ENCODE measurements at places on chromosomes 2 and 18.

GRCh38 chr2:158894078-158894477, 74.4 kb upstream of the TANC1 start:
- DNase-seq = no peak

- no peak for DNase-seq
Measured at GRCh38 chr2:18988631-18989232, 369.7 kb downstream of the OSR1 start.

GRCh38 chr2:154247503-154247902, 375.8 kb downstream of the GALNT13 start:
- no peak for DNase-seq

- no peak for DNase-seq
Measured at GRCh38 chr2:86542814-86543213, 20.4 kb downstream of the CHMP3 start.

GRCh38 chr2:150705767-150706166, 218.3 kb upstream of the RND3 start:
- DNase-seq = no peak

DNA sequence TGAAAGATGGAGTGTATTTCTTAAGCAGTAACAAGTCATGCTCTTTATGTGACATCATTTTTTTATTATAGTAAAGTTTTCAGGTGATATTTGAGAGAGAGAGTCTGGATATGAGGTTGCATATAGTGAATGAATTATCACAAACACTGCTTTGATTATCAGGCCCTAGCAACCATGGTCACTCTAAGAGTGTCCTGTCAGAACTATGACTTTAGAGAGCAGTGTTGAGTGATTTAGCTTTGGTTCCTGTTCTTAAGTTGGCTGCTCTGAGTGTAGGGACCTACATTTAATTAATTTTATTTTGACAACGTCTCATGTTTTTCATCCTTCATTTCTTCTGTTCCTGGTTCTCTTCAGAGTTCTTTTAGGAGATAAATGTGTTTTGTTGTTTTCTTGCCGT, 275.5 kb downstream of the KCNJ3 start:
- no peak for DNase-seq

- DNase-seq = no peak
Measured at GRCh38 chr2:13818002-13818401, 814.5 kb upstream of the LRATD1 start.

GRCh38 chr2:152400607-152401214, 65.7 kb downstream of the FMNL2 start:
- no peak for DNase-seq

DNA sequence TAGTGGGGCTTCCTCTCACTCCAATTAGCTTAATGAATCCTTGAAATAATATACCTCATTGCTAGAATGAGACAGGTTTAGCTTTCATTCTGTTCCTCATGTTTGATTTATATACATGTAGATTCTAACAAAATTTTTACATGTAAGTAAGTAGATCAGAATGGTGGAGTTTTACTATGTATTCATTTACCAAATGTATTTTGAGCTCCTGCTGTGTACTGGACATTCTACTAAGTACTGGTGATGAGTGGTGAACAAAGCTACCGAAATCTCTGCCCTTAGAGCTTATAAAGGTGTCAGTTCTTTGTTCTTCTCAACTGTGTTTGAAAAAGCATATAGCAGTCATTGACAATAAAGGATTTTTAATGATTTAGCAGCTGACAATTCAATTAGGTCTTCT, 19.7 kb downstream of the MTA3 start:
- DNase-seq = no peak

DNA sequence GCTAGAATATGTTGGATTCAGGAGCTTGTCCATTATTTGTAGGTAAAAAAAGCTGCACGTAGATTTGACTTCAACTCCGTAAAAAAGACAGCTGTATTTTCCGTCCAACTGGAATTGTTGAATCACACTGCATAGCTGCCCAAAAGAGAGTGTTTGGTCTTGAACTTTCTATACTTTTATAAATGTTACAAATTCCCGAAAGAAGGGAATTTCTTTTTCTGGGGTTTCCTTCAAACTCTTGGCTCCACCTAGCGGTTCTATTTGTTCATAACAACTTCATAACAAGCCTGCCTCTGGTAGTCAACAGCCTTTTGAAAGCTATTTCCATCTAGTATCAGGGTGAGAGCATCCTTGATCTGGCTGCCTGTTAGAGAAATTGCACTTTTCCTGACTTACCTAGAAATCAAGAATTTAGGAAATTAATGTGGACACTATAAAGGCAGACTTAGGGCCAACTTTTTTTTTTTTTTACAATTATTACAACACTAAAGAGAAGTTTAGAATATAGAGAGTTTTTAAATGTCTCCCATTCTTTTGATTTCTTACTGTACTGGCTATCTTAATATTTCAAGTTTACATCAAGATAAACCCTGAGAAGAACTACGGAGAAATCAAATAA, 48.1 kb downstream of the TMEM185B start:
- DNase-seq = no peak

DNA sequence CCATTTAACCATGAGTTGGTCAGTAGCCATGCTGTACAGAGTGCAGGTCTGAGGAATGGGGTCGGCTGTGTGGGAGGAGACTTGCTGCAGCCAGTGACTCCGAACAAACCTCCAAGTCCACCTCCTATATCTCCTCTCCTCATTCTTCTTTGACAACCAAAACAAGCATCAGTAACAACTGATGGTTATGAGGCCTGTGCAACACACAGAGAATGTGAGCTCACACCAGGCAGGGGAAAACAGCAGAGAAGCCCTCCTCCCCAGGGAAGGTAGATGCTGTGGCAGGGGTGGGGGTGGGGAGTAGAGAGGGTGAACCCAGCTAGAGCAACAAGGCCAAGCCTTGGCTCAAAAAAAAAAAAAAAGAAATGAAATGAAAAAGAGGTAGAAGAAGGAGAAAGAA, 12.3 kb upstream of the CNGA3 start:
- no peak for DNase-seq

DNA sequence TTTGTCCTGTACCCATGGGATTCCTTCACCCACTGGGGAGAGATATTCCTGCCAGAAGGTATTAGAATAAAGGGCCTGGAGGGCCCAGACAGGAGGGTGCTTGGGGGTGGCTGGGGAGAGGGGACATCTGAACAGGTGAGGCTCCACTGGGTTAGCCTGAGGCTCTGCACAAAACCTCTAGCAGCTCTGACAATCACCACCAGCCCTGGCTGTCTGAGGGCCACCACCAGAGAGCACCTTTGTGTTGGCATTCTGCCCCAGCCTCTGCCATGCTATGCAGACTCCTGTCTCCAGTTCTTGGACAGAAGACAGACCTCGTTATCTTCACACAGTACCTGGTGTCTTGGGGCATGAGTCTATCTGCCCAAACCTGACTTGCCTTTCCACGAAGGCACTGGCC, 25.3 kb downstream of the SLC16A14 start:
- no peak for DNase-seq

DNA sequence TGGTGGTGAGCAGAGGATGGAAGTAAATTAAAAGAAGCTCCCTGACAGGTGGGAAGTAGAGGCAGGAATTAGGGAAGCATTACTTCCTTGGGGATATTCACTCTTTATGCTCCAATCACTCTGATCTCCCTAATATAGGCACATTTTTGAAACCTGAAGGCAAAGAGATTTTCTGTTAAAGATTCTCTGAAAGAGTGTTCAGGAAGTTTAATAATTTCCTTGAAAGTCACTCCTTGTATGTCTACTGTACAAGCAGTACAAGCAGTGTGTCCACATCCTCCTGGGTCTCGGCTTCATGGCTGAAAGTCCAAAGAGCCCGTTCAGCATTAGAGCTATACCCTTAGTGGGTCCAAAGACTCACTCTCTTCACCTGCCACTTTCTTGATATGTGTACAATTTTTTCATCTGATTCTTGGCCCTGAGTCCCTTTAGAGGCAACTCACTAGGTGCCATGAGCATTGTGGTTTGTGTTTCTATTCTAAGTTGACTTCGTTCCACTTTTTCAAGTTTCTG, 60.2 kb downstream of the AAK1 start:
- no peak for DNase-seq

DNA sequence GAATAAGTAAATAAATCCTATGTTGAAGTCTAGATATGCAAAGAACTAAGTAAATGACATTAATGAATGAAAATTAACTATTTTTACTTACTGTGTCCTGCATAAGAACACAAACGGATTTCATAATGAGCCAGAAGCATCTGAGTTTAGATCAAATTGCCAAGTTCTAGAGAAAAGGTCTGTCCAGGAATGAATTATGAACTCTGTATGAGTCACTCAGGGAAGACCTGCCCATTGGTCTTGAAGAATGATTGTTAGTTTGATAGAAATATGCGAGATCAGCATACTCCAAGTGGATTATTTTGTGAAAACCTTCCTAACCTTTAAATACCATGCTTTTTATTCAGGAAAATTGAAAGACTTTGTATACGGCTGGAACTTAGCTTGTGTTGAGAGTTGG, 189.5 kb downstream of the DOK6 start:
- no peak for DNase-seq

DNA sequence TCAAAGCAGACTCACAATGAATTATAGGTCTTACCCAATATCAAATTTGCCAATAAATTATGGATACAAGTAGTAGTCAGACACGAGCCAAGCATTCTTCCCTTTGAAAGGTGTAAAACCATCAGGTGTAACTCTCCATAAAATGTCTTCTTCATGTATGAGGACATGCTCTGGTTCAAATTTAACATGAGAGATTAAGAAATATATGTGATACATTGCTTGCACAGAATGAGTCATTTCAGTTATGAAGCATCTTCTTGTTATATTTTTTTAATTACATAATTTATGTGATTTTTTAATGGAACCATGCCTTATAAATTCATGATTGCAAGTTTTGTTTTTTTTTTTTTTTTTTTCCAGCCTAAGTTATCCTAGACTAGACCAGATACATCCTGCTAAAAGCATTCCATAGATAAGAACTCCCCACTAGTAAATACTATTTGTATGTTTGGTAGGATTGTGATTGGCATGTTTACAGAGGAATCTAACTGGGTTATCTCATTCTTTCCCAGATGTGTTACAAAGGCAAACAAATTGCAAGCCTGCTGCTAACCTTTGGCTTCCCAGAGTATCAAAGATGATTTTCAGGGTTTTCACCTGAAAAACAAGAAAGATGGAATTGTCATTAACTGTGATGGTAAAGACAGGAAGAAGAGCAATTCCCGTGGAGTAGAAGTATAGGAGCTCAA, 621.9 kb downstream of the XIRP2 start:
- DNase-seq = no peak

GRCh38 chr2:71469403-71470398, 16.3 kb downstream of the DYSF start:
- DNase-seq = no peak

- no peak for DNase-seq
Measured at GRCh38 chr2:233556881-233557736, 9.5 kb downstream of the USP40 start.

GRCh38 chr2:240513549-240514287, 44.1 kb downstream of the ANKMY1 start:
- peak; percentile 88 for DNase-seq

- no peak for DNase-seq
Measured at GRCh38 chr2:126059379-126059778, 596.6 kb upstream of the GYPC start.

DNA sequence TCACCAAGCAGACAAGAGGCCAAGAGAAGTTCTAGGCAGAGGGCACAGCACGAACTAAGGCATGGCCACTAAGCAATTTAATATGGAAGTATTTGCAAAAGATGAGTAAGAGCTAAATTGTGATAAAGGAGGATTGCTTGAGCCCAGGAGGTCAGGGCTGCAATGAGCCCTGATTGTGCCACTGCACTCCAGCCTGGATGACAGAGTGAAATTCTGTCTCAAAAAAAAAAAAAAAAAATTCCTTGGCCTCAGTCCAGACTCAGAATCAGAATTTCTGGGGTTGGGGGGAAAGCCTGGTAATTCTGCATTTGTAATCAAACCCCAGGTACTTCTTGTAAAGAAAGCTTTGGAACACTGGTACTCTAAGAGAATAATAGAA, 46.8 kb upstream of the RTN4 start:
- no peak for DNase-seq

DNA sequence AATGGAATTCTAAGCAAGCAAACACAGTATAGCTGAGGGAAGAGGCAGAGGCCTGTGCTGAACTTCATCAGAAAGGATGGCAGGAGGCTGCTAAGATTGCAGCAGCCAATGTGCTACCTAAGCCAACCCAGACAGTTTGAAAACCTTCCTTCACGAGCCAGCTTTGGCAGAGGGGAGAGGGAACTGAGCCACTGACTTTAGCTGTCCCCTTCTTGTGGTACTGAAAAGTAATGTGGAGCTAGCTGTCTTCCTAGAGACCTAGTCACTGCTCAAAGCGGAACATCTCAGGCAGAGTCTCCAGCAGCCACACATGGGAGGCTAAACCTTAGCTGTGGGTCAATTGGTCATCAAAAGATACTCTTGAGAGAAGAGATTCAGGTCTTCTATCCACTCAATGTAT, 419.0 kb downstream of the FBXO15 start:
- DNase-seq = no peak

DNA sequence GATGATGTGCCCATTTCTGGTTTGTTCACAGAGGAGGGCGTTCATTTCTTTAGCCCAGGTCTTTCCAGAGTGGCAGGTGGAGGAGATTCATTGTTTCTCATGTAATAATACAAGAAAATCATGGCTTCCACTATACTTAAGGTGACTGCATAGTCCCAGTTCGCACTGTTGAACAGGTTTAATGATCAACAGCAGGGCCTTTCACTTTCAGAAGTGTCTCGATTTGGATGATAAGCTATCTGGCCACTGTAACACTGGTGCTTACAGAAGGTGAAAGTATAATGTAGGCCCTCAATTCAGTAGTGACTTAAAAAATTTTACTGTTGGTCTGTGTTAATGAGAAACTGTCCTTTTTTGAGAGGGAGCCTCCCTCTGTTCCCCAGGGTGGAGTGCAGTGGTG, 1.4 kb downstream of the RMC1 start:
- DNase-seq = no peak

GRCh38 chr18:42113529-42114191, 158.6 kb downstream of the PIK3C3 start:
- DNase-seq = no peak

GRCh38 chr2:182300608-182301007, 126.2 kb downstream of the PDE1A start:
- no peak for DNase-seq

DNA sequence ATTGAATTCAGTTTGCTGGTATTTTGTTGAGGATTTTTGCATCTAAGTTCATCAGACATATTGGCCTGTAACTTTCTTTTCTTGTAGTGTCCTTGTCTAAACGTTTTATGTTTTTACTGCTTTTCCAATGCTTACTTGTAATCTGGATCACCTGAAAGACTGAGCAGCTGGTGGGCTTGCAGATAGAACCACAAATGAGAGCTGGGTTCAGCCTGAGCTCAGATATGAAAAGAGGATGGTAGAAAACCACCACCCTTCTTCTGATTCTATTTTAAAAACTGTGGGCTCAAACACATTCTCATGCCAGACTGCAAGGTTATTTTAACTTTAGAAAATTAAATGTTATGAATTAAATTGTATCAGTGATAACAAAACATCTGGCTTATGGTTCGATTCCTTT, 70.8 kb downstream of the DDX18 start:
- DNase-seq = no peak

DNA sequence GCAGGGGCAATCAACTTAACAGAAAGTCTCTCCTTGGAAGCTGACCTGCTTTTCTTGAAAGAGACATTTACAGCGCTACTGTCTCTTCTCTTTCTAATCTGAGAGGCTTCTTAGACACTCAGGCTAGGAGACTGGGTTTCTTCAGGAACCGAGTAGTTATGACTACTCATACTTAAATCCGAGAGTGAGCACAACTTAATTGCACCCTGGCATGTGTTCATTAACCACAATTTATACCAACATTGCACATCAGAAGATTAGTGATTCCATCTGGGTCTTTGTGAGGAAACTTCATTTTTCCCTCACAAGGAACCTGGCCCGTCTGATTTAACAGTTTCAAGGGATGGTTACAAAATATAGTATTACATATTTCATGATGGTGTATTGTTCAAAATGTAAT, 176.9 kb downstream of the UBE2E3 start:
- DNase-seq = no peak

Measured in stimulated activated CD4-positive, alpha-beta T cell treated with anti-CD3 and anti-CD28 coated beads, Interleukin-2, amount 100 ng/mL, for 24 hours (primary cell).